ENCODE measurements at places on chromosomes 6 and 20. TPM values are rescaled to one million over a fixed set of nuclear protein-coding genes. Genes with fewer than 3 reads are reported as not detected.

The KCNK5 gene
- total RNA-seq: 0.07 TPM

The ASIP gene
- total RNA-seq: not detected

The APOBEC2 gene
- total RNA-seq: 0.63 TPM

The PTK6 gene
- 0.70 TPM for total RNA-seq

The HUS1B gene
- total RNA-seq: 0.49 TPM

The ZNF334 gene
- 2.0 TPM for total RNA-seq
